ENCODE measurements at places on chromosomes 3 and 15.

DNA sequence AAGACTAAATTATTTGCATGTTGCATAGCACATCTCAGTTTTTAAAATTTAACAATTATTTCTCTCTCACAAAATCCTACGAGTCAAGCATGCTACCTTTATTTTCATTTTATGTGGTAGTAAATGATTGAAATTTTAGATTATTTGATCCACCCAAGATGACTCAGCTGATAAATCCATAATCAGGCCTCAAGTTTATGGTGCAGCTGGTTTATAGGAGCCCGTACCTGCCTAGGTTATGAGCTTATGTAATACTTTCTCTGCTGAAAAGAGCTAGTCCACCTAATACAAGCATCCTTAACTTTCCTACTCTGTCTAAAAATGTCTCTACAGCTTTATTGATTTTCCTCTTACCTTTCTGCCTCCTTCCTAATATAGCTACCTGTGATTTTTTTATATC lies 41.2 kb downstream of the SLC2A2 start:
- no peak for DNase-seq

DNA sequence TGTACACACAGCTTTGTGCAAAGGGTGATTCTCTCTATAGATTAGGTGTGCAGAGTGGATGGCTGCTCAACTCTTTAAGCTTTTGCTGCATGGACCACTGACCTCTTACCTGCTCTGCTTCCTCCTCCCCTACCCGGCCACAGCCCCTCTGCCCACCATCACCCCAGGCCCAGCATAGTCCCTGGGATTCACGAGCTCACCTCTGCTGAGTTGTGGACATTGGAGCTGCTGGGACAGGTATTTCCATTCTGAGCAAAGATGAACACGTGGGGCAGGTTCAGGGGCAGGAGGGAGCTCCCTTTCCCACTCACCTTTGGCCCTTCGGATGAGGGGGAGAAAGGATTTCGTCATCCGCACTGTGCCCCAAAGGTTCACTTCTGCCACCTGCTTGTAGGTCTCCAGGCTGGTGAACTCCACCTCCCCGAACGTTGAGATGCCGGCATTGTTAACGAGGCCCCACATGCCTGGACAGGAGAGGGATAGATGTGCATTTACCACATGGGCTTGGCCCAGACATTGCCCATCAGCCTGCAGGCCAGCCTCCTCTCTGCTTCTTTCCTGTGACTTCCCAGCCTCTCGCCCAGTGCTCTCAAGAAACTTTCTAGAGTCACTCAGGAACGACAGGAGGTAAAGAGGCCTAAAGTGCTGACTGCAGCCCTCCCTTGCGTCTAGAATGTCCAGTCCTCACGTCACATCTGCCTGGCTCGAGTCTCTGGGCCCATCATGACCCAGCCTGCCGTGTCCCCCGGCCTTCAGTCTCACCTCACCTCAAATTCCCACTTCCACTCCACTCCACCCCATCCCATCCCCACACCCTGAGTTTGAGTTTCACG lies 41.6 kb downstream of the BDH1 start:
- DNase-seq: no peak

DNA sequence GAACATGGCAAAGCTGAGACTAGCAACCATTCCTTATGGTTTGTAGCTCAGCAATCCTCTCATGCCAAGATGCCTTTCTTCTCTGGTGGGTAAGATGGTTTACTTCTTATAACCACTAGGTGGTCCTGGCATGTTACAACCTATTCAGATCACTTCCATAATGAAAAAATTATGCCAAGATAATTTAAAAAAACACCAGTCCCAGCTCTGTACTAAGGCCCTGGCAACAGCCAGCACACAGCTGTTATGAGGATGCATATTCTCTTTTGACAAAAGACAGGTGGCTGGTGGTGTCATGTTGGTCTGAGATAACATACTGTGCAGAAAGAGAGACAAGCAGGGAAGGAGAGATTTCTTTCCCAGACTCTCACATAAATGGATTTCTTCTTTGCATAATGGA lies 65.7 kb upstream of the FRMD4B start:
- no peak for DNase-seq

DNA sequence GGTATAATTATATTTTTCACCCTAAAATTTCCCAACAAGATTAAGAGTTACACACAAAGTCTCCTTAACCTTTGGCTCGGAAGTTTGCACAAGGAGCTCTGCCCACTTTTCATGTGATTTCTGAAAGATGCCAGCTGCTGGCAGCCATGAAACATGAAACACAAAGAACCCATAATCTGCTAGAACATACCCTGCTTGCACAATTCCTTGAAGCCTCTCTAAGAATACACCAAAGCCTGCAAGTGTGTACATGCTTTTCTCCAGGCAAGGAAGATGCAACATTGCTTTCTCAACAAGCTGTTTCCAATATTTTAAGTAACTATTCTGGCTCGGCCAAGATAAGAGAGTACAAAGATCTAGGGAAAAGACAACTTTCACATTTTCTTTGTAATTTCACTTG lies 182.0 kb upstream of the WNT5A start:
- DNase-seq: no peak

DNA sequence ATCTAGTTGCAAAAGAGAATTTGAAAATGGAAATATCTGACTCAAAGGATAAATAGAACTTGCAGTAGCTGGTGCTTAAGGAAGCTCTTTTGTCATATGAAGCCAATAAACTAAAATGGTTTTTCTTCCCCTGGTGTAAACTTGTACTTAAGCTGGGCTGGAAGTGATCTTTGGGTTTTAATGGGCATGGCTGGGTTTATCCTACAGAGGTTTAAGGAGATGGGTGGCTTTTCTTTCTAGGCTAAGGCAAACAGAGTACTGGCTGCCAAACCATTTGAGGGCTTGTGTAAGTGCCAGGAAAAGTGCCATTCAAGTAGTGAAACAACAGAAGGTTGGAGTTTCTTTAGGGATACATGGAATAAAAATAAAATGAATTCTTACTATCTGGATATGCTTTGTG lies 12.1 kb upstream of the UTS2B start:
- no peak for DNase-seq

Measured in fibroblast of skin of right quadriceps (primary cell).